ENCODE measurements at places on chromosomes 5 and 9.

DNA sequence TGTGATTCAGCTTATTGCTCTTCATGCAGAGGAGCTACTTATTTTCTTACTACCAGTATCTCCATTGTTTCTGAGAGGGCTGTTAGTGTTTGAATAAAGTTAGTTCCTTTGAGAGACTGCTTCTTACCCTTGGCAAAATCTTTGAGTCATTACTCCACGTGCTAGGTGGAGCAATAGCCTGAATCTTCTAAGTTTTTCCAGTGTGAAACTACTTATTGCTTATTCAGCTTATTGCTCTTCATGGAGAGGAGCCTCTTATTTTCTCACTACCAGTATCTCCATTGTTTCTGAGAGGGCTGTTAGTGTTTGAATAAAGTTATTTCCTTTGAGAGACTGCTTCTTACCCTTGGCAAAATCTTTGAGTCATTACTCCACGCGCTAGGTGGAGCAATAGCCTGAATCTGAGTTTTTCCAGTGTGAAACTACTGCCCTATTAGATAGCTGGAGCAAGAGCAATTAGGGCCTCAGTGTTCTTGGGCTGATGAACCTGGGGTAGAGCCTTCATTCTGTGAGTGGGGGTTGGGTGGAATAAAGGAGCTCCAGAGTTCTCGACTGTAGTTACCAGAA, 41.9 kb downstream of the GPBP1 start:
- DNase-seq = no peak

GRCh38 chr5:74648835-74649293, 8.3 kb upstream of the ENC1 start:
- DNase-seq = no peak

GRCh38 chr9:89743216-89743572, 138.4 kb downstream of the GADD45G start:
- DNase-seq = peak; percentile 79

- no peak for DNase-seq
Observed at GRCh38 chr5:174523311-174524071, 200.9 kb upstream of the MSX2 start.

GRCh38 chr9:77747163-77747562, 99.0 kb upstream of the GNA14 start:
- no peak for DNase-seq

DNA sequence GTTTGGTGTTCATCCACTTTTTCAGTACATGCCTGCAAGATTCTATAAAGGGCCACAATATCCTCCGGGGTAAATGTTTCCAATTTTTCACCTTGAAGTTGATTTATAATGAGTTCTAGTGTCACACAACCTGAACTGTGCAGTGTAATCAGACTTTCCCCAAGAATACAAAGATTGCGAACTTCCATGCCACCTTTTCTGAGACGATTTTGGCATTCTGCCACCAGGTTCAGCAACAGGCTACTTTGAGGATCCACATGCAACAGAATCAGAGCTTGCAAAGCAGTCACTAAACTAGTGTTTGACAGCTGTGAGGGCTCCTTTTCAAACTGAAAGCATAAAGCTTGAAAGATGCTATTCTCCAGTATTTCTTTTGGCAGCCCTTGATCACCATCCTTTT, 1.6 kb downstream of the FASTKD3 start:
- DNase-seq = no peak

GRCh38 chr9:107983762-107984161, 494.2 kb upstream of the KLF4 start:
- DNase-seq = no peak

GRCh38 chr5:13763719-13764118, 180.8 kb downstream of the DNAH5 start:
- no peak for DNase-seq
